ENCODE measurements at places on chromosomes 6 and 20.
A peak's percentile ranks its signal among the peaks of the same experiment; 100 is the strongest.

- DNase-seq = no peak
Observed at GRCh38 chr6:2111162-2111677, 134.2 kb downstream of the GMDS start.

DNA sequence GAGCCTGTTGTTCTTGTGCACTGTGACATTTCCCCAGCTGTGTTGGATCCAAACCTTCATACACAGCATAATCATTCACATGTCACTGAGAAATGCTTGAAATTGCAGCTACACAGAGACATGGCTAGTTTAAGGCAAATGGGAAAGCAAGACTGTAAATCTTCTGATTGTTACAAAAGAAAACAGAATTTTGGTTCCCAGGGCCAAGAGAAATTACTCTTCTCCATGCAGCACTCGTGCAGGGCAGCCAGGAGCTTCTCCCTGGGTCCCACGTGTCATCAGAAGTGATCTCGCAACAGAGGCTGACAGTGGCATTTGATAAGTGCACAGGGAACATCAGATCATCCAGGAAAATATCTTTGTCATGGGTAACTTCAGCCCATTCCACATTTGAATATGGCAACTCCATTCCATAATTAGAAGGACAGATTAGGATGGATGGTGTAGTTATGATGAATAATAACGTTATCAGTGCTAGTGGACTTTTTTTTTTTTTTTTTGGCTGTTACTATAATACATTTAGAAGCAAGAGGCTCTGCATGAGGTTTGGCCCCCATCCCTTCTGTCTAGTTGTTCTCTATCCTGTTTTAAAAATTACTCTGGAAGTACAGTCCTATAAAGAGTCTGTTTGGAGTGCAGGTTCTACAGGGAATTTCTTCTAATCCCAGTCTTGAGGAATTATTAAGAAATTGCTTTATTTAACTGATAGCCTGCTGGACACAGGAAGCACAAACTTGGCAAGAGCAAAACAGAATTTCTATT is 571.0 kb upstream of the NOX3 start:
- DNase-seq = no peak

DNA sequence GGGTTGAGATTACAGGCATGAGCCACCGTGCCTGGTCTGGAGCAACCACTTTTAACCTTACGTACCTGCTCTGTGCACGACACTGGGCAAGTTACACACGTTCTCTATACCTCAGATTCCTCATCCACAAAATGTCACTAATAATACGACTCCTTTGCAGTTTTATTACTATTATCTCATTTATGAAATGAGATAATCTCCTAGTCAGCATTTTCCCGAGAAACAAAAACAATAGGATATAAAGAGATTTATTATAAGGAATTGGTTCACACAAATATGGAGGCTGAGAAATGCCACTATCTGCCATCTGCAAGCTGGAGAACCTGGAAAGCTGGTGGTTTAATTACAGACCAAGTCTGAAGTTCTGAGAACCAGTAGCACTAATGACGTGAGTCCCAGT is 12.0 kb upstream of the KIF13A start:
- DNase-seq = no peak

GRCh38 chr6:53956068-53956711 is 155.1 kb upstream of the MLIP start:
- DNase-seq = peak; percentile 2

DNA sequence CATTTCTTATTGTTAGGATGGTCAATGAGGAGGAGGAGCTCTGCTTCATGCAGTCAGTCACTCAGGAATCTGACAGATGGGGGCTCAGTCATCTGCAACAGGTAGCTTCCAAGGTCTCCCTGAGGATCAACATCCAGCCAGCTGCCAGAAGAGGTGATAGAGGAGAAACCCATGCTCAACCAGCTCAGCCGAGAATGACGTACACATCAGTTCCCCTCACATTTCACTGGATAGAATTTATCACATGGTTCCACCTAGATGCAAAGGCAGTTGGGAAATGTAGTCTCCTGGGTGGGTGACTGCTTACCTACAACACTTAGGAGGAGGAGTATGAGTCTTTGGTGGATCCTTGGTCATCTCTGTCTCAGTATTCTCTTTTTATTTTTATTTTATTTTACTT is 144.5 kb downstream of the CEBPB start:
- DNase-seq = no peak

DNA sequence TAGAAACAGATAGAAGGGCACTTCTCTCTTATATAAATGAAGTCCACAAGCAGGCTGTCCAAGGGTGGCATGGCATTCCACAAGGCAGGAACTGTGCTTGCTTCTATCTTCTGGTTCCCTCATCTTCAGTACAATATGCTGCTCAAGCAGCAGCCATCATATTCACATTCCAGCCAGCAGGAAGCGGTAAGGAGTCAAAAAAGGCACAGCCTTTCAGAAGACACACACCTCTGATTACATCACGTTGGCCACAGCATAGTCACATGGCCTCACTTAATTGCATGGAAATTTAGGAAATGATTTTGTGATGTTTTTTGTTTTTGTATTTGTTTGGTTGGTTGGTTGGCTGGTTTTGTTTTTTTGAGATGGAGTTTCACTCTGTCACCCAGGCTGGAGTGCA is 19.0 kb downstream of the REM1 start:
- DNase-seq = no peak

GRCh38 chr20:38181207-38181801 is 16.2 kb upstream of the TGM2 start:
- DNase-seq = no peak

GRCh38 chr6:85995339-85996033 is 352.8 kb upstream of the SYNCRIP start:
- DNase-seq = no peak

DNA sequence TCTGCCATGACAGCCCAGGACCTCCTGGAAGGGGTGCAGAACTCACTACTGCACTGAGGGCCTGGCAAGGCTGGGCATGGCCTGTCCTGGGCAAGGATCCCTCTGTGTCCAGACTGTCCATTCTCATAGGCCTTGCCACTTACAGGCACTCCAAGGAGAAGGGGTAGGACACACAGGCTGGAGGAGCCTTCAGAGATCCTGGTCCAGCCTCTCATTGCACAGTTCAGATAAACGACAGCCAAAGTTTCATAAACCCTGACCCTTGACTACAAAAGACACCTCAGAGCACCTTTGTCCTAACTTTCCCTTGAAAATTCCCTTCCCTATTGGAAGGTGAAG is 19.6 kb downstream of the TGM3 start:
- no peak for DNase-seq

- DNase-seq = no peak
Observed at GRCh38 chr6:155635416-155635815, 179.8 kb upstream of the NOX3 start.

DNA sequence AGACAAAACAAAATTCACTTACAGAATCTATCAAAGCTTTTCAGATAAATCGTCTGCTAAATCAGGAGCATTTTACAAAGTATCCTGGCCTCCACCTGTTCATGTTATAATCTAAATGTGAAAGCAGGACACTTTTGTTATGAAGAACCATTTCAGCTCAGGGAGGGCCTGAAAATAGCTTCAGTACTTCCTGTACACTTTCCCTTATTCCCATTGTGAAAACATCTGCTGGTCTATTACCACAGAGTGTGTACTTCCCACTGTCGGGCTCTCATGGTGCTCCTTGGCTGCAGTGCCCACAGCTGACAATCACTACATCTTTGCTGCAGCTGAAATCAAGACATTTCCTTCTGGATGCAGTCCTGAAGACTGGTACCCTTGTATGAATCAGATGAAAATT is 128.1 kb downstream of the OPRM1 start:
- no peak for DNase-seq

GRCh38 chr6:17851720-17852161 is 135.7 kb downstream of the KIF13A start:
- no peak for DNase-seq

DNA sequence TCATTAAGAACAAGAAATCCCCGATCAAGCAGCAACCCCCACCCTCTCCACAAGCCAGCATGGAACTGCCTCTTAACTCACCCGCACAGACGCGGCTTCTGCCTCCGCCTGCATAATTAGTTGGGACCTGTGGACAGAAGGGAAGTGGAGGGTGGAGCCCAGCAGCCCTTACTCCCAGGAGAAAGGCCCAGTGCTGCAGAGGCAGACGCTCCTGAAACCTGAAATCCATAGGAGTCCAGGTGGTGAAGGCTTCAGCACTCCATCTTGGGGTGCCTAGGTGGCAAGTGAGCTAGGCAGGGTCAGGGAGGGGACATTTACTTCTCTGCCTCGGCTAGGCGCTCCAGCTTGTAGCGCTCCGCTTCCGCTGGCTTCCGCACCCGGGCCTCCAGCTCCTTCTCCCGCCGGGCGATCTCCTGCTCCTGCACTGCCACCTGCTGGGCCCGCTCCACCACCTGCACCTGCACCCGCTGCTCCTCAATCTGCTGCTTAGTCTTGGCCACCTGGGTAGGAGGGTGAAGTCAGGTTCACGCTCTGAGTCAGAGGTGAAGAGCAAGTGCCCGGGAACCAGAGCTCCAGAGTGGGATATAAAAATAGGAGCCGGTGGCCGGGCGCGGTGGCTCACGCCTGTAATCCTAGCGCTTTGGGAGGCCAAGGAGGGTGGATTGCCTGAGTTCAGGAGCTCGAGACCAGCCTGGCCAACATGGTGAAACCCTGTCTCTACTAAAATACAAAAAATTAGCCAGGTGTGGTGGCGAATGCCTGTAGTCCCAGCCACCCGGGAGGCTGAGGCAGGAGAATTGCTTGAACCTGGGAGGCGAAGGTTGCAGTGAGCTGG is 10.7 kb downstream of the TUBB start:
- peak; percentile 86 for DNase-seq

DNA sequence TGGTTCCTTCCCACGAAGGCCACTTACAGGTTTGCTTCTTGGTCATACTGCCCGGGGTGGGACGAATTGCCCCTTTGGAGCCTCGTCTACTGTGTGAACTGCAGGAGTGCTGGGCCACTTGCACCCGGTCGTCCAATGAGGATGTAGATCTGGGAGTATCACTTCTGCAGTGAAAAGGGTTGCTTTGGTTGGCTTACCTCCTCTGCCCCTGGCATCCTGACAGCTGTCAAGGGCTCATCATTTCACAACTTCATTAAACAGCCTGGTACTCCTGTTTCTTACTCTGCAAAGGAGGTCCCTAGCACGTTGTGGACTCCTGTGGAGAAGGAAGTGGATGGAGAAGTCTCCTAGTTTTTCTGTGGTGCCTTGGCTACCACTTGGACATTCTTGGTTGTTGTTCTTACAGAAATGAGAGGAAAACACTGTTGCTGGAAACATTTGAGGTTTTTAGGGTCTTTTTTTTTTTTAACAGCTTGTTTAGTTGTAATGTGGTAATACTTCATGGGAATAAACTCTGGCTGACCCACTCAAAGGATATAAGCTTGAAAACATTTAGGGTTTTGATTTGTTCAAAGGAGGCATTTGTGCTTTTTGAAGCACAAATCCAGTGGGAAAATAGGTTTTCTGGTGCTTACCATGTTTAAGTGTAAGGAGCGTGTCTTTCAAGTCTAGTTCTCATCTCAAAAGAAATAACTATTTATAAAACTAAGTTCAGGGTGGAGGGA is 60.7 kb downstream of the AKAP12 start:
- DNase-seq = no peak

GRCh38 chr20:46938434-46938833 is 43.8 kb downstream of the EYA2 start:
- no peak for DNase-seq

DNA sequence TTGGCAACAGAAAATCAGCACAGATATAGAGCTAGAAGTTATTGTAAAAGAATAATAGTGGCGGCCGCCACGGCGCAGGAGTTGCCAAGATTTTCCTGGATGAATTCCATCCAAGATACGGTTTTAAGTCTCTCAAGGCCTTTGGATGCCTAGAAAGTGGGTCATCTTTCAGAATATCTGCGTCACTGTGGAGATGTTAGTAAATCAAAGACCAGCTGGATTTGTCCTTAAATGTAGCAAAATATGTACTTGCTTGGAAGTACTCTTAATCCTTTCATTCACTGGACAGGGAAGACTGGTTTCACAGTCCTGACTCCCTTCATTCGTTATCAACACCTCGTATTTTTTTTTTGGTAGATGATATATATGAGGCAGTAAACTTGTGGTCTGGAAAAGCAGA is 83.0 kb downstream of the SLC22A3 start:
- DNase-seq = no peak

DNA sequence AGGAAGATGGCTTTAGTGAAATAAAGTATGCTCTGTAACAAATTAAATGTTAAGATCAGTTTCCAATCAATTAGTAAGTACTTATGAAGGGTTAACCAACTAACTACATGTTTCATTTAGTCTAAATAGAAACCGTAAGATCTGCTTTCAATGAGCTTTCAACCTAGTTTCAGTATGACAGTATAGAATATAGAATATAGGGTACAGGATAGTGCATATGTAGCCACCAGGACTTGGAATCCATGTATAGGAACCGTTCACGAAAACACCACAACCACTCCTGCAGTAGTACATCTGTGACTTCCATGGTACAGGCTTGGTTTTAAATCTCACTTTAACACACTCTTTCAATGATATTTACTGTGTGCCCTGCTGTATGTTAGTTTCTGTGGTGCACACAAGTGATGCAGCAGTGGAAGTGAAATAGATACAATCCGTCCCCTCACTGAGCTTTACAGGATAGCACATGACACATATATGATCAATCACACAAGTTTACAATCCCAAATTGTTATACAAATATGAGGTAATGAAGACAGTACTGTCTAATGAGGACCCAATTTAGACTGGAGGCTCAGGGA is 479.7 kb upstream of the MARCKS start:
- DNase-seq = no peak

DNA sequence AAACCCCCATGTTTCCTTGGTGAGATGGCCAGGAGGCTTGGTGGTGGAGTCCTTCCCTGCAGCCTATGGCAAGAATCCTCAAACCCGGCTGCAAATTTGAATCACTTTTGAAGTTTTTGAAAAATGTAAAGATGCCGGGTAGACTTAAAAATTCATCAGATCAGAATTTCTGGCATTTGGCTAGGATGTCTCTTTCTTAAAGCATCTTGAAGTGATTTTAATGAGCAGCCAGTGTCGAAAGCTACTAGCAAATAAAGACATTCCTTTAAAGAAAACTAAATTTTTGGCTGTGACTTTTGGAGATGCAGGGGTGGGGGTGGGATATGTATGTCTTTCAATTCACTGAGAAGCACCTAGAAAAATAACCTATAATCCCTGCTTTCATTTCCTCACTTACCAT is 25.6 kb upstream of the NOX3 start:
- DNase-seq = no peak

- peak; percentile 35 for DNase-seq
Observed at GRCh38 chr6:45822246-45822812, 193.3 kb downstream of the CLIC5 start.

DNA sequence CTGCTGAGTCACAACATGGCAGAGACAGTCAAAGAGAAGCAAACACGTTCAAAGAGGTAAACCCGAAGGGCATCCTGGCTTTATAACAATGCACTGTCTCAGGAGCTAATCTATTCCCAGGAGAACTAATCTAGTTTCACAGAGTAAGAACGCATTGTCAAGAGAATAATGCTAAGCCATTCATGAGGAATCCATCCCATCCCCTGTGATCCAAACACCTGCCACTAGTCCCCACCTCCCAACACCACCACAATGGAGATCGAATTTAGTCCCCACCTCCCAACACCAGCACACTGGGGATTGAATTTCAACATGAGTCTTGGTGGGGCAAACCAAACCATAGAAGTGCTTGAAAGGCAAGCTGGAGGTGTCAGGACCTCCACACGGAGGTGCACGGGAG is 231.5 kb upstream of the ID4 start:
- DNase-seq = no peak

GRCh38 chr6:34374069-34374468 is 18.4 kb downstream of the NUDT3 start:
- no peak for DNase-seq

- no peak for DNase-seq
Observed at GRCh38 chr20:15162079-15162647, 824.8 kb upstream of the FLRT3 start.

Measured in stimulated activated CD4-positive, alpha-beta T cell treated with anti-CD3 and anti-CD28 coated beads, Interleukin-15, amount 100 ng/mL, for 48 hours (primary cell).